ENCODE measurements at places on chromosomes 12 and 14.

- no peak for DNase-seq
These were observed 83.6 kb downstream of the WNK1 start for GRCh38 chr12:835754-836518.

GRCh38 chr12:110742718-110743570 lies at the start of gene PPP1CC:
Gene PPP1CC (minus strand): TSS chr12:110742891. CDS start chr12:110742707, 184 bp downstream.
- peak; percentile 94 for DNase-seq

DNA sequence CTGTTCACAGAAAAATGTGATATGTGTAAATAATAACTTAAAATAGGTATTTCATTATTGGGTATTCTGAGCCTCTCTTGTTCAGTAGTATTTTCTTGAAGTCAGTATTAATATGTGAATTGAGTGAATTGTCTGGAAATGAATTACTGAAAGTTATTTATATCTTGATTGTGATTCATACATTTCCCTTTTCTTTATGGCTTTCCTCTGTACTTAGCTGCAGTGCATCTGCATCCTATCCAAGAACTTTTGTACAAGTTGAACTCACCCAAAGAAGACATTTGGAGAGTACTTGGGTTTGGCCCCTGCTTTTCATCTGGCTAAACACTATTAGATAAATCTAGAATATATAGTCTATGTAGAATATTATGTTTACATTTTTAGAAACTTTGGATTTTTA lies 326.0 kb downstream of the RAD51B start:
- no peak for DNase-seq

DNA sequence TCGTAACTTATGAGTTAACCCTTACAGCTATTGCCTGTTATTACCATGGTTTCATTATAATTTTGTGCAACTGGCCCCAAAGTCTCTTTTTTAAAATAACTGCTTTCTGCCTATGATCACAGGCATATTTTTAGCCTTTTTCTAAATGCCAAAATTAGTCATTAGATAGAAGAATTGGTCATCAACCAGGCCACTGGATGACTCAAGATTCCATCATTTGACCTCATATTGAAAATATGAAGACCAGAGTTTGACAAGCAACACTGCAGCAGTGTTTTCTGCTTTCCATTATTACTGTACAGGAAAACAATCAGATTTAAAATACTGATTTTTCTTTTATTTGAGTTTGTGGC lies 54.7 kb upstream of the OTOGL start:
- no peak for DNase-seq

GRCh38 chr12:119715268-119715620 lies 47.3 kb downstream of the PRKAB1 start:
- no peak for DNase-seq

GRCh38 chr12:116544656-116545055 lies 14.5 kb upstream of the MAP1LC3B2 start:
- no peak for DNase-seq

DNA sequence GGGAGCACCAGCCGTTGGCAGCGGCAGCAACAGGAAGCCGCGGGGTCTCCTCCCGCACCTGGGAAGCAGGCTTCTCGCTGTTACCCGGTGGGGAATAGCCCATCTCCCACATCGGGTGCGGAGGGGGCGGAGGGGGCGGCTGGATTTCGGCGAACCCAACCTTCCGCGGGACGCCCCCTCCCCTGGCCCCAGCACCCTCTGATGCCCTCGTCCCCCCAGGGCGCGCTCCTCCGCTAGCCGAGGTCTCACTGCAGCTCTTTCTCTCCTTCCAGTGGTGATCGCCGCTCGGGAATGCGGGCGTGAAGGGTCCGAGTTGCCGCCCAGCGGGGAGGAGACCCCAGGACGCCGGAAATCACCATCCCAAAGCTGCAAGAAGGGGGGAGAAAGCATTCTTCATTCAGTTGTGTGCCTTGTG lies 303 bp downstream of the SAMD4A start:
- peak; percentile 5 for DNase-seq

DNA sequence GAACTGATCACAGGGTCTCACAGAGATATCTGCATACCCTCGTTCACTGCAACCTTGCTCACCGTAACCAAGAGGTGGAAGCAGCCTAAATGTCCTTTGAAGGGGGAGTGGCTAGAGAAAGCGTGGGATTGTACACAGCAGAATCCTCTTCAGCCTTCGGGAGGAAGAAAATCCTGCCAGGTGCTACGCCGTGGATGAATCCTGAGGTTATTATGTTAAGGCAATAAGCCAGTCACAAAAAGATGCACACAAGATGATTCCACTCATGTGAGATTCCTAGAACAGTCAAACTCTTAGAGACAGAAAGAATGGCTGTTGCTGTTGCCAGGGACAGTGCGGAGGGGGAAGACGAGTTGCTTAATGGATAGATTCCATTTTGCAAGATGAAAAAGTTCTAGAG lies 39.6 kb upstream of the SFSWAP start:
- DNase-seq: no peak

DNA sequence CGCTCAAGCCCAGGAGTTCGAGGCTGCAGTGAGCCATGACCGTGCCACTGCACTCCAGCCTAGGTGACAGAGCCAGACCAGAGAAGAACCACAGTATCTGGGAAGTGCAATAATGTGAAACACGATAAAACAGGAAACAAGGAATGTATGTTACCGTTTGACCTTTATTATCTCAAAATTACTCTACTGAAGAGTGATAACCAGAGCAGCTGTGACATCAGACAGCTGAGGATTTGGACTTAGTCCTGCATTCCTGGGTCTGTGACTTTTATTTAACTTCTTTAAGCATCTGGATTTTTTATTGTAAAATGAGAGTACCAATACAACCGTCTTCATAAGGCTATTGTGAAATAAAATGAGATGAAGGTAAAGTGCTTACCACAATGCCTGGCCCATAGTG lies 205.7 kb downstream of the EGLN3 start:
- no peak for DNase-seq

GRCh38 chr12:42104087-42104486 lies 40.6 kb downstream of the GXYLT1 start:
- no peak for DNase-seq

DNA sequence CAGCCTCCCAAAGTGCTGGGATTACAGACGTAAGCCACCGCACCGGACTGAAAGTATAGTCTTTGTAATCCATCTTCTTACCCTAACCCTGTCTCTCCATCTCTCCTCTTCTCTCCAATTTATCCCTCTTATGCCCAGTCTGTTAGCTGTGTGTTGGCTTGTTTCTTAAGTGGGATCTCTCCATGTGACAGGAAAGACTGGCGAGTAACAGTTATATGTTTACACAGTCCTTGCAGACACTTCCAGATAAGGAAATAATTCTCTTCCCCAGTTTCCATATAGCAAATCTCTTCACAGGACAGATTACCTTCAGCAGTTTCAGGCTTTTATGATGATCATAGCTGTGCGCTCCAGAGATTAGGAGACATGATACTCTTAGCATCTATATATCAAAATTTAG lies 16.0 kb upstream of the DIP2B start:
- DNase-seq: no peak
